ENCODE measurements at places on chromosomes 3 and 15.

- no peak overlapping the region for H3K4me3 ChIP-seq
- no peak for DNase-seq
- H3K27me3 ChIP-seq, result peaks cover 19% of the 10 kb centered on the region
- H3K4me1 ChIP-seq, result peaks cover 14% of the 10 kb centered on the region
- no peak overlapping the region for H3K27ac ChIP-seq
These were observed 91.2 kb upstream of the VEPH1 start for GRCh38 chr3:157594413-157594812.

- H3K4me3 ChIP-seq, result no peak overlapping the region
- peak overlapping the region; percentile 41 for H3K27ac ChIP-seq
- peaks cover 9% of the 10 kb centered on the region for H3K4me1 ChIP-seq
- DNase-seq, result no peak
These were observed 44.0 kb upstream of the SEC22A start for GRCh38 chr3:123157598-123158287.

- H3K4me1 ChIP-seq, result peaks cover 12% of the 10 kb centered on the region
- DNase-seq, result no peak
- no peaks in the 10 kb centered on the region for H3K27me3 ChIP-seq
- peaks cover 25% of the 10 kb centered on the region for H3K36me3 ChIP-seq
These were observed 21.3 kb downstream of the RTF1 start for GRCh38 chr15:41438206-41438605.

- DNase-seq, result no peak
- H3K4me3 ChIP-seq, result no peak overlapping the region
- no peaks in the 10 kb centered on the region for H3K36me3 ChIP-seq
- no peaks in the 10 kb centered on the region for H3K4me1 ChIP-seq
- no peak overlapping the region for H3K27ac ChIP-seq
These were observed 10.1 kb downstream of the SCN10A start for GRCh38 chr3:38805765-38806386.

GRCh38 chr3:141052201-141053069 is 1.3 kb downstream of the SPSB4 start:
- peaks cover 40% of the 10 kb centered on the region for H3K4me1 ChIP-seq
- H3K27me3 ChIP-seq, result peaks cover 58% of the 10 kb centered on the region
- no peak for DNase-seq
- peak overlapping the region; percentile 89 for H3K4me3 ChIP-seq
- peaks cover 9% of the 10 kb centered on the region for H3K36me3 ChIP-seq

DNA sequence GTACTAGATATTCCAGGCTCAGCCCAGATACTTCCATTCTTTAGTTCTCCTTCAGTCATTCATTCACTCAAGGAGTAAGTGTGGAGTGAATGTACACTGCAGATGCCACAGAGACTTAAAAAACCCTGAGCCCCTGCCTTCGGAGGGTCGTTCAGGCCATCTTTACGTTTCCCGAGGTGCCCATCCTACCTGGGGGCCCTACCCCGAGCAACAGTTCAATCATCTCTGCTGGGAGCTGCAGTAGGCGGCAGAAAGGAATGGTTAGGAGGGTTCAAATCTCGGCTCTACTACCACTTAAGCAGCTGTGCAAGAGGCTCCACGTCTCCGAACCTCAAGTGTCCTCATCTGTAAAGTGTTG is 613 bp downstream of the SEC13 start:
- H3K27me3 ChIP-seq, result peaks cover 13% of the 10 kb centered on the region
- peaks cover 11% of the 10 kb centered on the region for H3K36me3 ChIP-seq
- peak overlapping the region; percentile 99 for H3K27ac ChIP-seq
- DNase-seq, result no peak
- H3K4me3 ChIP-seq, result peak overlapping the region; percentile 98
- peaks cover 8% of the 10 kb centered on the region for H3K4me1 ChIP-seq
